Caki2 (cell line): ENCODE measurements at places on chromosomes 4 and X.
A peak's percentile ranks its signal among the peaks of the same experiment; 100 is the strongest.

GRCh38 chr4:110196871-110197528, 1.4 kb downstream of the ELOVL6 start:
- peak; percentile 65 for DNase-seq

DNA sequence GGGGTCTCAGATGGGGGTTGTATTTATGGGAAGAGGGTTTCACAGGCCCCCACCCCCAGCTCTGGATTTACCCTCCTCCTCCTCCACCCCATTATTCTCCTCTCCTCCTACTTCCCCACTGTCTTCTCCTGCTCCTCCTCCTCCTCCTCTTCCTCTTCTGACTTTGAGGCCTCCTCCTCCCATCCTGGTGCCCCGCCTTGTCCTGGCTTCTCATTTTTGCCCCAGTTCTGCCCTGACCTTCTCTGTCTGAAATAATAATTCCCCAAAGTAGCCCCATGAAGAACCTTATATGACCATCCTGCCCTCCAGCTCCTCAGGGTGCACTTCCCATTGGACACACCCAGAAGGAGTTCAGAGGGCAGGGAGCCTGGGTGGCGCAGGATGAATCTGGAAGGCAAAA, 351.4 kb upstream of the GATB start:
- DNase-seq = no peak

DNA sequence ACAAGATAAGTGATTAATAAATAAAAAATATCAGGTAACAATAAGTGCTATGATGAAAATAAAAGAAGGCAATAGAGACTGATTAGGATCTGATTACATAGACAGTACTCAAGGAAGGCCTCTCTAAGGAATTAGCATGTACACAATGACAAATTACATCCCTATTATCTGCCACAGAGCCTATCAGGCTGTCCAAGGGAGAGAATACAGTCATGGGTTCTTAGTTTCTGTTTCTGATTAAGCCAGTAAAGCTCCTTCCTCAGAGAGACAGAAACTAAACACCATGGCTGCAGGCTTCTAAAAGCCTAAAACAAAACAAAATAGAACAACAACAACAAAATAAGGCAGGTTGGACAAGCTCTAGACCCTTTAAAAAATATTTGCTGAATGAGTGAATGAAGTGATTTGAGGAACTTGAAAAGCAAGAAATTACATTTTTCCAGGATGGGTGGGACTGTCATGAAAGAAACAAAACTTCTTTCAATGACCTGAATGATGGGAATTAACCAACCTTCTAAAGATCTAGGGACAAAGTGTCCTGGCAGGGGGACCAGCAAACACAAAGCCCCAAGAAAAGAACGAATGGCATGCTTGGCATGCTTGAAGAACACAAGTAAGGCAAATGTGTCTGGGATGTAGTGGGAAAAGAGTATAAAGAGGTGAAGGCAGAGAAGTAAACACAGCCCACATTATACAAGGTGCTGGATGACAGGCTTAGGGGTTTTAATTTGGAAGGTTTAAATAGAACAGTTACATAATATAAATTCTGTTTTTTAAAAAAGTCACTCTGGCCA, 44.1 kb downstream of the NAA11 start:
- DNase-seq = no peak

DNA sequence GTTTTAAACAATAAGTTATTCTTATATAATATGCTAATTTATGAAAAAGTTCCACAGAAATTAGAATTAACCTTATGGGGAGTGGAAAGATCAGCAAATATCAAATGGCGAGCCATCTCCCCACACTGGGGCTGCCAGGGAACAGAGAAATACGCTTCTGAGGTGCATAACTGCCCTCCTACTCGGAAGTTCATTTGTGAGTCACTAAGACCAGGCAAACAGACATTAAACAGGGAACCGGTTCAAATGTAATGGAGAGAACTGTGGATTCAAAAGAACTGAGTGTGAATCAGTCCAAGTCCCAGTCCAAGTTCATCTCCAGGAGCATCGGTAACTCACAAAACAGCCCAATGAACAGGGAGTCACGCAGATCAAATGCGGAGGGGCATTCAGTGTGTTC, 11.4 kb upstream of the S100G start:
- no peak for DNase-seq

GRCh38 chrX:50375481-50376267, 95.0 kb downstream of the DGKK start:
- no peak for DNase-seq

DNA sequence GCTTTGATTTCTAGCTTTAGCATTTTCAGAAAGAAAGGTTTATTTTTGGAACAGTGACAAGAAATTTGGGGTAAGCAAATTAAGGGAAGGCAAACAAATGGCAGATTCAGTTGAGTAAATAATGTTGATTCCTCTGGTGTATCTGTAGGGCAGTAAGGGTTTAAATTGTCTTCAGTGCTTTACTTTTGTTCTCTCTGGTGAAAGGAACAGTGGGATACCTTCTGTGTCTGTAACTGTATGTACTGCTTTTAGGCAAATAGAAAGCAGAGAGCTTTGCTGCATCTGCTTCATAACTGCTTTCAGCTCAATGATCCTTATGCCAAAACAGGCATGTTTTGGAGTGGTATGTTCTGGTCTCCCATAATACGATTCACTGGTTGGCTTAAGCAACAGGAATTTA, 932.1 kb upstream of the SLIT2 start:
- DNase-seq = no peak
